ENCODE measurements at places on chromosomes 2 and 18.

DNA sequence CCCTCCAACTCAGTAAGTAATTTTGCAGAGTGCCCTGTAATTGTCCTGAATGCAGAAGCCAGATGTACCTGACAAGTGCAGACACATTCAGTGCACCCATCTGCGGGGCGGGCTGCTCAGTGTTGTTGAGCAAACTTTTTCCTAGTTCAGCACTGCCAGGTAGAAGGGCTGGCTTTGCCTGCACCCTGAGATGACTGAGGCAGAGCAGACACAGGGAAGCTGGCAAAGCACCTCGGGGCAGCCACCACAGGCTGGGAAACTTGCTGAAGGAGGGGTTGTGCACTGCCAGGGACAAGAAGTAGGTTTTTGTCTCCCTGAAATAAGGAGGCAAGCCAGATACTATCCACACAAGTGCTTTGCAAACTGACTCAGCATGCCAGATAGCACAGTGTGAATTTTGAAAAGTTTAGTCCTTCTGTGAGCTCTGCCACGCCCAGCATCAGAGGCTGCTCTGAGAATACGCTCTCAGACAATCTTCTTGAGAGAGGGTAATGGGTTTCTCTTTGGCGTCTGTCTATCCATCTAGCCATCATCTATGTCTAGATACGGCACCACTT is 62.3 kb downstream of the SOWAHC start:
- no peak for DNase-seq

DNA sequence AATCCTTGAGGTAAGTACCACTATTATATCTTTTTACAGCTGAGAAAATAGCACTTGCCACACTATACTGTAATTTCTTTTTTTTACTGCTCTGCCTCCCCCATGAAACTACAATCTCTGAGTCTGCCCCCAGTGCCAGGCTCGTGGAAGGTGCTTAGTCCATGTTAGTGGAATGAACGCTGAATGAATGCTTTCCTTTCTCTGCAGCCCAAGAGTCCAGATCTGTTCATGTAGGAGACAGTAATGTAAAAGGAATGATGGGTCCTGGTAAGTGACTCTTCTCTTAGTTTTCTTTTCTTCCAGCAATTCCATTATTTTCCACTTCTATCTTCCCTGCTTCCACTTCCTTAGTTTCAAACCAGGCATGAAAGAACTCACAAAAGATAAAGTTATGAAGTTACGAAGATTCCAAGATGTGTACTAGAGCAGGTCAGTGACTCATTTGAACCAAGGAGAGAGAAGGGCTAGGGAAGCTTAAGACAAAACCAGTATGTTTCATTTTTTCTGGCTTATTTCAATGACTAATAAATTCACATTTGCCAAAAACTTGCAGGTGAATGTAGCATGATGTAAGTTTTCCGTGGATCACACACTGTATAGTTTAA is 46.0 kb downstream of the ARHGEF33 start:
- DNase-seq = no peak

DNA sequence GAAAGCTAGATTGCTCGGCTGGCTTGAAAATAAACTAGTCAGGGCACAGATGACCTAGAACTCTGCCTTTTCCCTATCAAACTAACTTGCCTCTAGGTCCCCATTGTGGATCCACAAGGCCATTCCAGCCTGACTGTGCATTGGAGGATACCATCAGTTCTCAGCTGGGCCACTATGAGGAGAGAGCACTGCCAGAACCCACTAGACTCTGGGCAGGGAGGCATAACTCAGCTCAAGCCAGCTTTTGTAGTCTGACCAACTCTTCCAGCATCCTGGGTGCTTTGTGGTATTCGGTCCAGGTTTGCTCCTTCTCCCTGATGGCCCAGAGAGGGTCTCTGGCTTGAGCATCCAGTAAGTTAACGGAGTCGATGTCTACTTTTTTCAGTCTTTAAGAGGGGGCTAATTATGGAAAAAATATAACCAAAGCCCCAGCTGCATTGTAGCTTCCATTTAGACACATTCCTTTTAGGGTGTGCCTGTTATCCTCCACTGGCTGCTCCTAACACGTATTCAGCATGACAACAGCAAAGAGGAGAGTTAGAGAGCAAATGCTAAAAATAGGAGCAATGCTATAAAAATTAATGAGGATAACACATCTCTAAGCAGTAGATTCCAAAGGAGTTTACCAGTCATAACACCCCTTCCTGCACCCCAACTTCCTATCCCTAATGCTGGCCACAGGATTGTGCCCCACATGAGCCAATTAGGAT is 15.2 kb downstream of the GKN2 start:
- no peak for DNase-seq

- DNase-seq = no peak
These were observed 1008.5 kb upstream of the FANCL start for GRCh38 chr2:59249441-59250306.

- DNase-seq = peak; percentile 46
These were observed 102.0 kb upstream of the PPP1CB start for GRCh38 chr2:28649481-28650265.

DNA sequence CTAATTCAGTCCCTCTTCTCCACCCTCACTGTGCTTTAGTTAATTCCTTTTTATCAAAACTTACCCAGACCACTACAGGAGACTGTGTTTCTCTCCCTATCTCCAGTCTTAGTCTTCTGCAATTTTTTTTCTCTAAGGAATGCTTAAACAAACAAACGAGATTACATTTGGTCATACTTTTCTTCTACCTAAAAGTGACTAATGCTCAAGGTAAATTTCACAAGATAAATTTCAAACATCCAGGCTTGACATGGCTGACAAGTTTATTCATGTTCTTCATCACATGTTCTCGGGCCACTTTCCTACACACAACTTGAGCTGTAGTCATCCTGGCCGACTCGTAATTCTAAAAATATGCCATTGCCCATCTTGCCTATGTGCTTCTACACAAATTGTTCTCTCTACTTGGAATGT is 23.2 kb upstream of the ACSL3 start:
- no peak for DNase-seq

GRCh38 chr2:30276455-30276911 is 45.1 kb downstream of the LBH start:
- DNase-seq = no peak

DNA sequence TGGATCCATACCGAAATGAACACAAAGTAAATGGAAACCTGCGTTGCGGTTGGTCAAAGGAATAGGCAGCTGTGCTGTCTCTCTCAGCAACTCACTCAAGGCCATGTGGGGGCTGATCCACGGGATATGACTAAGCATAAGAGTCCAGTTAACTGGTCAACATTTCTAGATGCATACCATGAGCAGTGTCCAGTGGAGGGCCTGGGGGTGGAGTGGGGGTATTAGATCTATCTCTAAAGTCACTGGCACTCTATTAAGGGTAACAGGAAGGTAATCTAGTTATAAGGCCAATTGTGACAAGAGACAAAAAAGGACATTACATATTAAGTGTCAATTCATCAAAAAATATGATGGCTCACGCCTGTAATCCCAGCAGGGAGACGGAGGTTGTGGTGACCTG is 136.8 kb downstream of the TTC32 start:
- DNase-seq = no peak

- no peak for DNase-seq
These were observed 31.1 kb upstream of the CERS6 start for GRCh38 chr2:168424971-168425370.

- DNase-seq = no peak
These were observed 35.5 kb downstream of the LIPG start for GRCh38 chr18:49597157-49597931.

GRCh38 chr18:74508366-74508765 is 12.2 kb downstream of the CNDP2 start:
- DNase-seq = no peak

- DNase-seq = no peak
These were observed 136.7 kb downstream of the EML6 start for GRCh38 chr2:54859997-54860701.

DNA sequence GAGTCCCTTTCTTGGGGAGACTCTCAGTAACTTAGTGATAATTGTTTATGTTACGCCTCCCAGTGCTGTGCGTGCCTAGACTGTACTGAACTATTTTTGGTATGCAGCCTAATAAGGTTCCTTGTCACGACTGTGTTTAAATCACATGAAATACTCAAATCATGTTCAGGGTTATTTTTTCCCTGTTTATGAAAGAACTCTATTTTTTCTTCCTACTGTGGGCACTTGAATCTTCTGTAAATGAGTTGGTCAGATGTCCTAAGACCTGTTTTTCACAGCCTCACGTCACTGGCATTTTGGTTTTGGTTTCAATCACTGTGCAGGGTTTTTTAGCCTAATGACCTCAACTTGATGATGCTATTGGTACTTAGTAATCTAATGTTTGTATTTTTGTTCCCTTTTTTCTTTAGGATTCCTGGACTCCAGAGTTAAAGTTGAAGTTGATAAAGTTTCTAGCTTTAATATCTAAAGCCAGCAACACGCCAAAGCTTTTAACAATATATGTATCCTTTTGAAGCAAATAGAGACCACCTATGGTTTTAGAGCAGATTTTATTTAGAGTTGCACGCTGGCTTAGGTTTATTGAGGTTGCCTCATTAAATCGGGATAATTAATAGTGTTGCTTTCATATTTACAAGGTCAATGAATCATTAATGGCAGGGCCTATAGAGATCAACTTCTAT is 24.0 kb downstream of the ARMC9 start:
- DNase-seq = no peak

GRCh38 chr18:46148810-46149209 is 44.6 kb downstream of the HAUS1 start:
- DNase-seq = no peak

DNA sequence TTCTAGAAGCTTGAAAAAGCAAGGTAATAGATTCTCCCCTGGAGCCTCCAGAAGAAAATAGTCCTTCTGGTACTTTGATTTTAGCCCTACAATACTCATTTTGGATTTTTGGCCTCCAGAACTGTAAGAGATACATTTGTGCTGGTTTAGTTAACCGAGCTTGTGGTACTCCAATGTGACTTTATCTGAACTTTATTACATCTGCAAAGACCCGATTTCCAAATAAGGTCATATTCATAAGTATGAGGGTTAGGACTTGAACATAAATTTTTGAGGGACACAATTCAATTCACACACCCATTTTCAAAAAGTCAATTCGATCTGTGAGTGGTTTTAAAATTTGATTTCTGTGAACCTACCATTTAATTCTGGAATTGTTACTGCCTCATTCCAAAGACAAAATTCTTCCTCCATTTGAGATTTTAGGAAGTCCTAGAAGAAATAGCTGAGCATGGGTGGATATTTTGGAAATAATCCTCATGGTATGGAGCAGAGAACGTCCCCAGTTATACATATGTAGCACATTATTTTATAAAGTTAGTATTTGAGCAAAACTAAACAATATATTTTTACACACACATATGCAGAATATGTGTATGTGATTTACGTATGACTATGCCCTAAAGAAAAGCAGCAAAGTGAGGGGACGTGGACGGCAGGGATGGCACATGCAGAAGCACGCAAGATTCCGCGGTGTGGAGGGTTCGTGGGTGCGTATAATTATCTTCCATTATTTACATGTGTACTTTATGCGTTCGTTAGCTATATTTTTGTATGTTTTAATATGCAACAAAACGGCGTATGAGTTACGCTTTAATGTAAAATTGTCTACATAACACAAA is 905 bp upstream of the NUP35 start:
- DNase-seq = no peak

DNA sequence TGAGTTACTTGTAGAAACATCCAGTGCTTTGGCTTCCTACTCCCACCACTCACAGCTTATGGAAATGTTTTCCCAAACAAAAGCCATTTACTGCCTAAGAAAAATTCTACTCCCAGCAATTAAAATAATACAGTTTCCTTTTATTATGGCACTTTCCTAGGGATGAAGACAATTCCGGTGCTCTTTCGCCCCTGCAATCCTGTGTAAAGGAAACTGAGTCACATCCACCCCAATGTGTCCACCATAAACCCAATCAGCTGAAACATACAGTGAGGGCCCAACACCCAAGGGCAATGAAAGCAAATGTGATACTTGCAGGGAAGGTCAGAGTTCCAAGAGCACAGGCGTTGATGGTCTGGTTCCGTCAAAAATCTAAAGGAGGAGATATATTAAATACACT is 62.0 kb upstream of the ST3GAL5 start:
- no peak for DNase-seq

DNA sequence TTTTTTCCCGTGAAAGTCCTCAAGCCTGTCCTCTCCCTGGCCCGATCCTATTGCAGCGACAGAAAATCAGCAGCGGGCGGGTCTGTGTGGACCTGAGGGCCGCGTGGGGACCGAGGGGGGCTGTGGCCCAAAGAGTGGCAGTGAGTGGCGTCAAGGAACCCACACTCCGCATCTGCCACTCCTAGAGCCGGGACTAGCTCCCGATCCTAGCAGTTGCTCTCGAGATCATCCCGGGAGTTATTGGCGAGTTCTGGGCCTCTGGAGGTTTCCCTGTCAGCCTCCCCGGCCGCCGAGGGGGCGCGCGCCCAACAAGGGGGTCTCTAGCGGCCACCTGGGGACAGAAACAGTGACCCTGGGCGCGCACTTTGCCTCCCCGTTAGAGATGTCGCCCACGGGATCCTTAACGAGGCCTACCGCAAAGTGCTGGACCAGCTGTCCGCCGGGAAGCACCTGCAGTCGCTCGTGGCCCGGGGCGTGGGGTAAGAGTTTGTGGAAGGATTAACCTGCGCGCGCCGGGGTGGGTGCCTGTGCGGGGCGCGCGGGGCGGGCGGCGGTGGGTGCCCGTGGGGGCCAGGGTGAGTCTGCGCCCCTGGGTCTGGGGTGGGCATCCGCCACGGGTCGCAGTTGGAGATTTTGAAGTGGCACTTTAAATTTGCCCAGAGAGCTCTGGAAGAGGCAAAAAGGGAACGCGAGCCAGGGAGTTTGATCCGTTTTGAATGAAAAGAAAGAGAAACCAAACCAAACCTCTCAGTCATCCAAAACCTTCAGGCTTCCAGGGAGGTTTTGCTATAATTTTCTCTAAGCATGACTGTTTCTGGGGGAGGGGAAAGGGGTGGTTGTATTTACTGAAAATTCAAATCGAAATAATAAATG is 3.5 kb downstream of the ADCYAP1 start:
- DNase-seq = no peak

DNA sequence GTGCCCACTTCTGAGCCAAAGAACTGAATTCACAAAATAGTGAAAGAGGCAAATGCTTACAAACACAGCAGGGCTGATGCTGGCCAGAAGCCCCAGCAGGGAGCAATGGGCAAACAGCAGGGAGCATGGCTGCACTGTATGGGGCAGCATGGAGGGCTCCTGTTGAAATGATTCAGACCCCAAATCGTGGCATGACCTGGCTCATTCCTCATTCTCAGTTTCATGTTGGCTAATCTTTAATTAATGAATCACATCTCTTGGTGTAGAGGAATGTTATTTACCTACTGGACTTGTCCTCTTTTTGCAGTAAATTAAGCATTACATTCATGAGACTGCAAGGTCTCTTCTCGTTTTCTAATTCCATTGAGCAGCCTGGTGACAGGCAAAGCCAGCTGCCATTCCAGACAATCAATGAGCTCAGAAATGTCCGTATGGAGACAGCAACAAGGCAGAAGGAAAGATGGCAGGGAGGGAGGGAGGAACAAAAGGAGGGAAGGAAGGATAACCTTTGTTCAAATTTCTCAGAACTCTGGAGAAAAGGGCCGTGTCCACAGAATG is 84.9 kb upstream of the ST8SIA3 start:
- no peak for DNase-seq

- no peak for DNase-seq
These were observed 17.2 kb downstream of the EPHA4 start for GRCh38 chr2:221554769-221555493.

- no peak for DNase-seq
These were observed 42.0 kb upstream of the UBE2E3 start for GRCh38 chr2:180938451-180938850.

Measured in stimulated activated CD8-positive, alpha-beta memory T cell treated with anti-CD3 and anti-CD28 coated beads, Interleukin-2, amount 100 ng/mL, for 48 hours (primary cell).